ENCODE measurements at places on chromosomes 1 and 21.
A peak's percentile ranks its signal among the peaks of the same experiment; 100 is the strongest.

DNA sequence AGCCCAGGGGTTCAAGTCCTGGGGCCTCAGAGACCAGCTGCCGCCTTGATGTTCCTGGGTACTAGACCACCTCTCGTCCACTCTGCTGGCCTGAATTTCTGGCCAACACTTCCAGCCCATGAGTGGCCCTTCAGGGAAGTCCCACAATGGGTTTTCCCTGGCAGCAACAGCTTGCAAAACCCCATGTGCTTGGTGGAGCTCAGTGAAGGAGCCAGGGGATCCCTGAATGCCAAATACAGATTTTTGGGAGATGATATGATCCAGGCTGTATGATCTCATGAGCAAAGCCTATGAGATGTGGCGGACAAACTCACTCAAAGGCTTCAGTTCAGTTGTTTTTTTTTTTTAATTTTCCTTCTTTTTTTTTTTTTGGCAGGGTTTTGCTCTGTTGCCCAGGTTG is 9.6 kb upstream of the RASSF5 start:
- no peak for DNase-seq

DNA sequence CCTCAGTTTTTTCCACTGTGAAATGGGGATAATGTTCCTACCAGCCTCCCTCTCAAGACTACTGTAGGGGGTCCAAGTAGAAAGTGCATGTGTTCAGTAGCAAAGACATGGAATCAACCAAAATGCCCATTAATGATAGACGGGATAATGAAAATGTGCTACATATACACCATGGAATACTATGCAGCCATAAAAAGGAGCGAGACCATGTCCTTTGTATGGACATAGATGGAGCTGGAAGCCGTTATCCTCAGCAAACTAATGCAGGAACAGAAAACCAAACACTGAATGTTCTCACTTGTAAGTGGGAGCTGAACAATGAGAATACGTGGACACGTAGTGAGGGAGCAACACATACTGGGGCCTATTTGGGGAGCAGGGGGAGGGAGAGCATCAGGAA is 6.1 kb upstream of the ZNF362 start:
- DNase-seq, result no peak

GRCh38 chr1:234884701-234885100 is 243.9 kb downstream of the TOMM20 start:
- no peak for DNase-seq

DNA sequence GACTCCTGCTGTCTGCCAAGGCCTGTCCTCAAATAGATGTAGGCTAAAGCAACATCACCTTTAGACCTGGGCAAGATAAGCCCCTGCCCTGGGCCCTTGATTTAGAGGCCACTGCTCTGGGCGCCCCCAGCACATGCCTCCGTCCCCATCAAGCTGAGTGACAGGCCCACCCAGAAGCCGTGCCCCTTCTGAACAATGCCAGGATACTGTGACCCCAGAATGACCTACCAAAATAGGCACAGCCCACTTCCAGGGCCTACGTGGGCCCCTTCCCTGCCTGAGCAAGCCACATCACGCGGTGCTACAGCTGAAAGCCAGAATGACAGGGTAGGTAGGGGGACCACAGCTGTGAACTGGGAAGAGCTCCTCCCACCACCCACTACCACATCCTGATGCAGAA is 24.7 kb upstream of the BECN2 start:
- no peak for DNase-seq

DNA sequence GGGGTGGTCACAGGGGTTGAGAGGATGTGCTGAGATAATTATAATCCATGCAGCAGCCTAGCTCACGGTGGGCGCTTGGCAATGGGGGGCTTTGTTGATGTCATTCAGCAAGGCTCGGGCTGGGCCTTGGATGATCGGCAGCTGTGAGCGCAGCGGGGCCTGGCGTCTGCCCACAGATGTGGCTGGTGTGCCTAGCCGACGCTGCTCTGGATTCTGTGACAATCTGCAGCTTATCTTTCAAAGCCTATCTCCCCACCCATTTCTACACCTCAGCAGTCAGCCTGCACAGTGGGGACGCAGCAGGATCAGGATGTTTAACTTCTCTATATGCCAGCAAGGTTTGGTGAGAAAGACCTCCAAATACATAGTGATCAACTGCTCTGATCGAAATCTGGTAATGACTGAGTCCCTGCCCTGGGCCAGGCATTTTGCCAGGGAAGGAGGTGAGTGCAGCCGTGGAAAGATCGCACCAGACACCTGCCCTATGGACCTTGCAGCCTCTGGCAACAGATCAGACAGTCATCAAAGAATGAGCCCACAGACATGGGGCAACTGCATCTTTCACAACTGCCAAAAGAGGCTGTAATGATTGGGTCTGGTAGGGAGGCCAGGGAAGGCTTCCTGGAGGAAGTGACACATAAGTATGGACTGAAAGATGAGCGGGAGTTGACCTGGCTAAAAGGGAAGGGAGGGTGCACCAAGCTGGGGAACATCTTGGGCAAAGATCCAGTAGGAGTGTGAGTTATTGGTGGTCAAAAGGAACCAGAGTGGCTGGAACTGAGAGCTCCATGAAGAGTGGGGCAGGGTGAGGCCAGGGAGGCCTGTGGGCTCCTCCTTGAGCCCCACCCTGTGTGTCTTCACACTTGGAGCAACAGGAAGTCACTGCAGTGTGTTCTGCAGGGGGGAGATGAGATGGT is 35.3 kb downstream of the EPHB2 start:
- DNase-seq, result no peak

DNA sequence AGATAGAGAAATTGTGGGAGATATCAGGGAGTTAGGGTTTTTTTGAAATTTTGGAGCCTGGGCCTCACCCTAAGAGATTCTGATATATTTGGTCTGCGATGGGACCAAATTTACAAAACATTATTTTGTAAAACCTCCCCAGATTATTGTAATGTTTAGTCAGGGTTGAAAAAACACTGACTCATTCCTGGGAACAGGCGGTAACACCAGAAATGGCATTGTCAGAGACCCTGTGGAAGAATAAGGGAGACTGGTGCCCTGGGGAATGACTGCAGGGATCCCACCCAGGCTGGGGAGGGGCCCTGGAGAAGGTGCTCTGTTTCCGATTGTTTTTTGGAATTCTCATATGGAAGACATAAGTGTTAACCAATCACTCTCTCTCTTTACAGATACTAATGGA is 13.1 kb upstream of the STRIP1 start:
- no peak for DNase-seq

- no peak for DNase-seq
These were observed 726.4 kb downstream of the AMY1C start for GRCh38 chr1:104476126-104476525.

DNA sequence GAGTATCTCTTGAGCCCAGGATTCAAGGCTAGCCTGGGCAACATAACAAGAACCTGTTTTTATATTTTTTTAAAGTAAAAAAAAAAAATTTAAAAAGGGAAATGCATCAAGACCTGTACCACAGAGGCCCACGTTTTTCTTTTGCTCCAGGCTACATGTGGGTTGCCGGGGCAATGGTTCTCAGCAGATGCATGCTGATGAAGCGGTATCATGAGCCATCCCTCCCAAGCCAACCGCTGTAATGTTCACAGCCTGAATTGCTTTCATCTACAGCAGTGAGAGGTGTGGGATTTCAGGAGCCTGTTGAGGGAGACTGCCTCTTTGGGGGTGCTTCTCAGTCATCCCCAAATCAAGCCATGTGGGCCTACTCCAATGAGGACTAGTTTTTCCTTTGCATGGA is 60.5 kb downstream of the CD58 start:
- no peak for DNase-seq

DNA sequence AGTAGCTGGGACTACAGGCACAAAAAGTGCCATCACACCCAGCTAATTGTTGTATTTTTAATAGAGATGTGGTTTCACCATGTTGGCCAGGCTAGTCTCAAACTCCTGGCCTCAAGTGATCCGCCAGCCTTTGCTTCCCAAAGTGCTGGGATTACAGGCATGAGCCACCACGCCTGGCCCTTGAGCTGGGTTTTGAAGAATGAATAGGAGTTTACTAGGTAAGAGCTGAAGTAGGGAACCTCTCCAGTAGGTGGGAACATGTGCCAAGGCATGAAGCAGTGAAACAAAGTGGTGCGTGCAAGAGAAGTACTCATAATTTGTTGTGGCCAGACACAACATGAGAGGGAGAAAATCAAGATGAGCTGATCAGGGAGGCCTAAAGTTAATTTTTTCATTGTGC is 55.8 kb downstream of the MAST2 start:
- DNase-seq, result no peak

DNA sequence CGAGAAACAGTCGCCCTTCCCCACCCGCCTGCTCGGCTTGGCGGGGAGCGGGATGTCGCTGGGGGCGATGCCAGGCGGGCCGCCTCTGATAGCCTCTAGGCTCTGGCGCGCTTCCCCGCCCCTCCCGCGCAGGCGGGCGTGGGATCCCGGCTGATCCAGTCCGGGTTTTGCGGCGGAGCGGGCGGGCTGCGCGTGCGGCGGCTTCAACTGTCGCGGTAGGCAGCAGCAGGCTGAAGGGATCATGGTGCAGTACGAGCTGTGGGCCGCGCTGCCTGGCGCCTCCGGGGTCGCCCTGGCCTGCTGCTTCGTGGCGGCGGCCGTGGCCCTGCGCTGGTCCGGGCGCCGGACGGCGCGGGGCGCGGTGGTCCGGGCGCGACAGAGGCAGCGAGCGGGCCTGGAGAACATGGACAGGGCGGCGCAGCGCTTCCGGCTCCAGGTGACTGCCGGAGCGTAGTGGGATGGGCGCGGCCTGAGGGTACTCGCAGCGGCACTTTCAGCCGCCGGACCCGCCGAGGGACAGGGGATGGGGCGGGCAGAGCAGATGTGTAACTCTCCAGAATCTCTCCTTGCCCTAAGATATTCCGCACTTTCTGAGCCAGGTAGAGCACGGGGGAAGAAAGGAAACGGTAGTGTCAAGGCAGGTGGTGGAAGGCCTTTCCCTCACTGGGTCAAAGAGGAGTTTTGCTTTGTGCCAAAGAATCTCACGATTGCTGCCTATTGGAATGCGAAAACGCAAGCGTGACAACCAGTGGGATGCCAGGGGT is at the start of gene FAAH:
Gene FAAH (plus strand): TSS at position 210 of the 764 bp plus-strand sequence. CDS start 32 bp downstream, at position 242.
- peak; percentile 85 for DNase-seq
